AG10803 (cell line): ENCODE measurements at places on chromosomes 4 and X.

DNA sequence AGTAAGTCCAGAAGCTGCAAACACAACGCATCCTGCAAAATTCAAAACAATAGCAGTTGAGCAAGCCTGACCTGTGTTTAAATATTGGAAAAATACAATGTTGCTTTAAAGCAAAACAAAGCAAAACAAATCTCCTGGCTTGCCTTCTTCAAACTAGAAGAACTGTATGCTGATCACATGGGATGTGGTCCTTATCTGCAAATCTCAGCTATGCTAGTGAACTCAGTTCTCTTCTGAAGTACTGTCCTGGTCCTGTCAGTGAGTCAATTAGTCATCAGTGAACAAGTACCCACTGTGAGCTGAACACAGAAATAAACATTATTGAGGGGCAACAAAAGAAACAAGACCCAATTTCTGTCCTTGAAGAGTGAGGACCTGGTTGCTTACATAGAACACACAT lies 522.5 kb downstream of the SMARCA1 start:
- no peak for DNase-seq

GRCh38 chr4:137819964-137820383 lies 287.7 kb upstream of the PCDH18 start:
- DNase-seq: peak; percentile 57

DNA sequence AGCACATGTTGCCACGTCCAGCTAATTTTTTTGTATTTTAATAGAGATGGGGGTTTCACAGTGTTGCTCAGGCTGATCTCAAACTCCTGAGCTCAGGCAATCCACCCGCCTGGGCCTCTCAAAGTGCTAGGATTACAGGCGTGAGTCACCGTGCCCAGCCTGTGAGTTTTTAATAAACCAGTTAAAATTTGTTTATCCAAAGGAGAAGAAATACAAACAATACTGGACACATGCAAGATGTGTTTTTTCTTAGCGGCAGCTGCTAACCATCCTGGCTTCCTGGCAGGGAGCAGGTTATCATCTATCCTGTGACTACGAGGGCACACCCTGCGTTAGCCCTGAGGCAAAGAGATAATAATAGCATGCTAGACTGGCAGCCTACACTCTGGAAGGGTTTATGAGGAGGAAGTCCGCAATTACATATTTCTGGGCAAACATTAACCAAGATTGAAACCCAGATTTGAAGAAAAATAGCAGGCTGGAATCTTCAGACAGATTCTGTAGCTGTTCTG lies 191.4 kb downstream of the SPRY1 start:
- DNase-seq: peak; percentile 79

DNA sequence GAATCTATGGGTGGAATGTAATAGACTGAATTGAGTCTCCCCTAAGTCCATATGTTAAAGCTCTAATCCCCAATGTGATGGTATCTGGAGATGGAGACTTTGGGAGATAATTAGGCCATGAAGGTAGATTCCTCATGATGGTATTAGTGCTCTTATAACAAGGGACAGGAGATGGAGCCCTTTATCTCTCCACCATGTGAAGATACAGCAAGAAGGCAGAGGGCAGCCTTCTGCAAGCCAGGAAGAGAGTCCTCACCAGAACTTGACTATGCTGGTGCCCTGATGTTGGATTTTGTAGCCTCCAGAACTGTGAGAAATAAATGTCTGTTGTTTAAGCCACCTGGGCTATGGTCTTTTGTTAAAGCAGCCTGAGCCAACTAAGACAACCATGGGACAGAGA lies 76.4 kb upstream of the F8A3 start:
- DNase-seq: no peak

GRCh38 chrX:134692233-134692632 lies 34.0 kb upstream of the PLAC1 start:
- DNase-seq: no peak

- no peak for DNase-seq
Measured at GRCh38 chr4:170581322-170581721, 491.6 kb upstream of the AADAT start.

- DNase-seq: no peak
Measured at GRCh38 chrX:74523870-74524735, 90.3 kb downstream of the RLIM start.

- DNase-seq: no peak
Measured at GRCh38 chrX:18468599-18468998, 43.2 kb downstream of the CDKL5 start.

DNA sequence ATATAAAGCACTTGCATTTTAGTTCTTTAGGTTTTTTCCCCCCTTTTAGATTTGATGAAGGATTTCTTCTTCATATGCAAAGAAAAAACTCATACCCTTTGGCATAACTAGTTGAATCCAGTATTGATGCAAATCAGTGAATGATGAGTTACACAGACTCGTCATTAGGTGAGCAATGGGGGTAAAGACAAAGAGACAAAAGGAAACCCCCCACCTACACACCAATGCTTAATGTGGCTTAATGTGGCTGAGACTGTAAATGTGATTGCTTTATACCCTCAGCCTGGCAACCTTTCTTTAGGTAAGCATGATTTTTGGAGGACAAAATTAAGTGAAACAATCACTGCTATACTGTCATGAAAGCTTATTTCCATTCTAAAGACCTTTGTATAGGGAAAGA lies 39.5 kb downstream of the CD40LG start:
- no peak for DNase-seq

GRCh38 chr4:94516999-94517398 lies 65.3 kb downstream of the PDLIM5 start:
- no peak for DNase-seq

- no peak for DNase-seq
Measured at GRCh38 chr4:113170115-113170804, 120.8 kb downstream of the ANK2 start.

DNA sequence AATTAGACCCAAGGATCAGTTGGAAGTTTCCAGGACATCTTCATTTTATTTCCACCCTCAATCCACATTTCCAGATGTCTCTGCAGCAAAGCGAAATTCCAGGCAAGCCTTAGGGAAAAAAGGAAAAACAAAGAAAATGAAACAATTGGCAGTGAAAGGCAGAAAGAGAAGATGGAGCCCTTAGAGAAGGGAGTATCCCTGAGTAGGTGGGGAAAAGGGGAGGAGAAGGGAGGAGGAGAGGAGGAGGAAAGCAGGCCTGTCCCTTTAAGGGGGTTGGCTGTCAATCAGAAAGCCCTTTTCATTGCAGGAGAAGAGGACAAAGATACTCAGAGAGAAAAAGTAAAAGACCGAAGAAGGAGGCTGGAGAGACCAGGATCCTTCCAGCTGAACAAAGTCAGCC lies at the start of gene PLP1:
Gene PLP1, plus strand, starts transcription at position 295 of the 400 bp plus-strand sequence. CDS start 156 bp downstream, outside the sequence.
- DNase-seq: no peak

- peak; percentile 90 for DNase-seq
Measured at GRCh38 chr4:76744241-76744921, 153.6 kb downstream of the SOWAHB start.

DNA sequence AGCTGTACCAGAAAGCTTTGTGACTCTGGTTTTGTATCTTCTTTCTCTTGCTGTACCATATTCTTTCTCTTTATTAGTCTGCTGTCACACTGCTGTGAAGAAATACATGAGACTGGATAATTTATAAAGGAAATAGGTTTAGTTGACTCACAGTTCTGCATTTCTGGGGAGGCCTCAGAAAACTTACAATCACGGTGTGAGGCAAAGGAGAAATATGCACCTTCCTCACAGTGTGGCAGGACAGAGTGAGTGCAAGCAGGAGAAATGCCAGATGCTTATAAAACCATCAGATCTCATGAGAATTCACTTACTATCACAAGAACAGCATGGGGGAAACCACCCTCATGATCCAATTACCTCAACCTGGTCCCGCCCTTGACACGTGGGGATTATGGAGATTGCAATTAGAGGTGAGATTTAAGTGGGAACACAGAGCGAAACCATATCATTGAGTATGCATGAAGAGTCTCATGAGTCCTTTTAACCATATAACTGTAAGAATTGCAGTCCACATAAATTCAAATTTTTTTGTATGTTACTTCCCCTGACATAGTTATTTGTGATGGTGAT lies 67.4 kb upstream of the INPP4B start:
- peak; percentile 17 for DNase-seq

DNA sequence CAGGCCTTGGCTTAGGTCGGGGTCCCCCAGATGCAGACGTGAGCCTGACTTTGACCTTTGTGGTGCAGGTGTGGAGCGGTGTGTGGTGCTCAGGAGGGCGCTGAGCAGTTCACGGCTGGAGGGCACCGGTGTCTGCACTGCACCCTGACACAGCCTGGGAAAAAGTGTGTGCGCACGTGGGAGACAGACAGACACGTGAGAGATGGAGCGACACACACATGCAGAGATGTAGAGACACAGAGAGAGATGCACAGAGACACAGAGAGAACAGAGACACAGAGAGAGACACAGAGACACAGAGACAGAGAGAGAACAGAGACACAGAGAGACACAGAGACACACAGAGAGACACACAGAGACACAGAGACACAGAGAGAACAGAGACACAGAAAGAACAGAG lies 6.2 kb upstream of the HTRA3 start:
- DNase-seq: no peak

DNA sequence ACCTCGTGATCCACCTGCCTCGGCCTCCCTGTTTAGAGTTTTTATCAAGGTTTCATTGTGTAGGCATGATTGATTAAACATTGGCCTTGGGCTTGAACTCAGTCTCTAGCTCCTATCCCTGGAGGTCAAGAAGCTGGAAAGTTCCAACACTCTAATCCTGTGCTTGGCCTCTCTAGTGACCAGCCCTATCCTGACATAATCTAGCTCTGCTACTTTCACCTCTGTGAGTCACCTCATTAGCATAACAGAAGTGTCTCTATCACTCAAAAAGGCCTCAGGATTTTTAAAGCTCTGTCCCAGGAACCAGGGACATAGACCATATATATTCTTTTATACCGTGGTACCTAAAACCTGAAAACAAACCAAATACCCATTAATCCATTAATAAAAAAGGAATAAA lies 377.5 kb downstream of the CENPC start:
- DNase-seq: no peak

DNA sequence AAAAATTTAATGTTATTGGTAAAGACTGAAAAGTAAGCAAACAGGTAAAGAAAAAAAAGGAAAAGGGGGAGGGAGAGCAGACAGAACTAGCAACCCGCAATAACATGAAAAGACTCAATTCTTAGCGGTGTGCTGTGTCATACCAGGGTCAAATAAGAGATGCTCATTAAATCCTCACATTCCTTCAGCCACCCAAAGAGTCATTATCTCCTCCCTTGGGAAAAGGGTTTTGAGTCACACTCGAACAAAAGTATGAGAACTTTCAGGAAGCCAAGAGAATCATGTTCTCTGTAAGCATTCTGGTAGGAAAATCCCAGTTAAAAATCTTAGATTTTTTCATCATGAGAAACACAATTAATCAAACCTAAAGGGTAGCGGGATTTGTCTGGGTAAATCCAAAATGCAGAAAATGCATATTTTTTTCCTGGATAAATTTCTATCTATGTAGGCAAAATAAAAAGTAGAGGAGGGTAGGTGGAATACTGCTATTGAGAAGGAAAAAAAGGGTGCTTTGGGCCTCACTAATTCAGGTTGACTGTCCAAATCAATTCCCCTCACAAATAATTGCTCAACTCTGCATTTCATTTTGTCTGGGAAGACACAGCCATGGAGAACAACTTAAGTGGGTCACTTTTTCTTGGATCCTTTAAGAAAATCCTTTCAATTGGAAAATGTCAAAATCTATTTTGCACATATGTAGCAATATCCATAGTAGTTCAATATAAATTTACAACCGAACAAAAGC lies 23.2 kb downstream of the TNIP3 start:
- peak; percentile 95 for DNase-seq
